CD4-positive, alpha-beta T cell treated with Interleukin-12 subunit alpha and Interleukin-12 subunit beta, for 1 hour (primary cell): ENCODE measurements at places on chromosomes 3 and 15.
A peak's percentile ranks its signal among the peaks of the same experiment; 100 is the strongest.

GRCh38 chr15:80188251-80188650 is 35.5 kb downstream of the FAH start:
- DNase-seq: no peak

DNA sequence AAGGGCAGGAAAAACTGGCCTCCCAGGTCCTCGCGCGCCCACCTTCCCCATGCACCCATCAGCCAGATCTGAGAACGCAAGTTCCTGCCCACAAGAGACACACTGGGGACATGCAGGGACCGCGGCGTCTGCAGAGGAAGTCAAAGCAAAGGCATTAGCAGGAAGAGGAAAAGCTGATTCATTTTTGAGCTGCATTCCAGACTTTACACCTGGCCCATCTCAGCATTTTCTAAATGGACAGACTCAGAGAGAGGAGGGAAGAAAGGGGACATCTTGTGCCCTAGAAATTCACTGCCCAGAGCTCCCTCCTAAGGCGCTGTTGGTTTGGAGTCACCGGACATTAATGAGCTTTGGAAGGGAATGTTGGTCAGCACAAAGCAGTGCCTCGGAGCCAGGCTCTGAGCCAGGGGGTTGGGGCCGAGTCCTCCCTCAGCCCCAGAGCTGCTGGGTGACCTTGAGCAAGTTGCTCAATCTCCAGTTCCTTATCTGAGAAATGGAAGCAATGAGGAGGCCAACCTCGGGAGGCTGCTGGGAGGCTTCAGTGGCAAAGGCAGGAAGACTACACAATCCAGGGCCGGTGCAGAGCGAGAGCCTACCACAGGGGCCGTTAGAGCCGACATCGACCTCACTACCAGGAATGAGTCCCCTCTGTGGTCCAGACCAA is 150.5 kb upstream of the IQSEC1 start:
- no peak for DNase-seq

DNA sequence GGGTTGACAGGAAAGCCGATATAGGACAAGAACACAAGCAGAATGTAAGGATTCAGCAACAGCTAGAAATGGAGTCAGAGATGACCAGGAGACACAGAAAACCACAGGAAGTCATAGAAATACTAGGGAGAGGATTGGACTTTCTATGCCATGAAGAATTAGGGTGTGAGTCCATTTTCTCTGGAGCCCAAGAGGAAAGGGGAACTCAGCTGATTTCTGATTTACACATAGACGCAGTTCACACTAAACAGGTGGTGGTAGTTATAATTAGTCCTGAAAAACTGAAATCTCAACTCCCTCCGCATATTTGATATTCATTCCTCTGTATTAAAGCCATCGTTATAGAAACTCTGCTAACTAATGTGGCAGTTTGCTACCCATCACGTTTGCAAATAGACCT is 292.7 kb upstream of the STT3B start:
- DNase-seq: no peak

GRCh38 chr3:14425581-14426304 is 23.3 kb downstream of the SLC6A6 start:
- DNase-seq: peak; percentile 68

DNA sequence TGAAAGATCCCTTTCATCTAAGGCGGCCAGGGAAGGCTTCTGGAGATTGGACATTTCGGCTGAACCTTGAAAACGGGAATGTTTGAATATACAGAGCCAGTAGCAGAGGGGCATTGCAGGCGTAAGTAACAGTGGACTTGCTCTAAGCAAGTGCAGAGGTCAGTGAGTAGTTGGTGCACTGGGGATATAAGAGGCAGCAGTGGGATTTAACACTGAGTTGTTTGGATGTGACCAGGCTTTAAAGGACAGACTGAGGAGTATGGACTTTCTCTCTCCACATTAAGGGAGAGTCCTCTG is 1.3 kb downstream of the ARNT2 start:
- no peak for DNase-seq

DNA sequence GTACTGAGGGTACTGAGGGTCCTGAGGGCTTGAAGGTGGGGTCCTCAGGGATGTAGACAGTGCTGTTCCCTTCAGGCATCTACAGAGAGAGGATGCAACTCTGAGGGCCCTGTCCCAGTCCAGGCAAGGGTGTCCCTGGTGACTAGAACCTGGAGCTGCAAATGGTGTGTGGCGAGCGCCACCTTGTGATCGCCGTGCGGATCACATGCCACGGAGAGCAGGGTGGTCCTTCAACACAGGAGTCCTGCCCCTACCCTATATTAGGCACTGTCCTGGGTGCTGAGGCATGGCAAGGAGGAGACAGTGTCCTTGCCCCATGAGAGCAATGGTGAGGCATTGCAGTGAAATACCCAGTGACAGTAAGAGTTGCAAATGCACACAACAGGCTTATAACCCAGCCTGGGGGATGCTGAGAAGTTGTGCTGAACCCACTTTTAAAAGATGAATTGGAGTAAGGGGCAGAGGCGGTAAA is 23.6 kb downstream of the RHCG start:
- DNase-seq: peak; percentile 12

GRCh38 chr15:74626752-74627692 is 11.4 kb downstream of the CLK3 start:
- DNase-seq: no peak

DNA sequence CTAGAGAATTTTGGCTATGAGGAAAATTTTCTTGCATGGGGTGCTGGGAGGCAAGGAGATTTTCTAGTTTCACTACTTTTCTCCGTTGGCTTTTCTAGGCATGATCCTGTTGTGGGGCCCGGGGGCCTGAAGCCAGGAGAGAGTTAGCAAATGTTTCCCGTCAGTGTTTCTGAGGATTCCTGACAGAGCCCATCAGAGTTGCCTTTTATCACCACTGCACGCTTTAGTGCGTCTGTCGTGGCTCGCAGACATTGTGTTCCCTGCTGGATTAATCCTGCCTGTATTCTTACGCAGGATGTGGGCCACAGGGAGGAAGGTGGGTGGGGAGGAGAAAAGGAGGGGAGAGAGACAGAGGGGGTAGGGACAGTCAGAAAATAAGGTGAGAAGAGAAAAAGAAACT is 18.1 kb upstream of the BOC start:
- no peak for DNase-seq

- no peak for DNase-seq
Measured at GRCh38 chr3:29128001-29128400, 152.9 kb upstream of the RBMS3 start.

- DNase-seq: no peak
Measured at GRCh38 chr15:78243491-78243941, 9.2 kb upstream of the ACSBG1 start.

- DNase-seq: no peak
Measured at GRCh38 chr3:37143821-37144220, 30.6 kb downstream of the LRRFIP2 start.

DNA sequence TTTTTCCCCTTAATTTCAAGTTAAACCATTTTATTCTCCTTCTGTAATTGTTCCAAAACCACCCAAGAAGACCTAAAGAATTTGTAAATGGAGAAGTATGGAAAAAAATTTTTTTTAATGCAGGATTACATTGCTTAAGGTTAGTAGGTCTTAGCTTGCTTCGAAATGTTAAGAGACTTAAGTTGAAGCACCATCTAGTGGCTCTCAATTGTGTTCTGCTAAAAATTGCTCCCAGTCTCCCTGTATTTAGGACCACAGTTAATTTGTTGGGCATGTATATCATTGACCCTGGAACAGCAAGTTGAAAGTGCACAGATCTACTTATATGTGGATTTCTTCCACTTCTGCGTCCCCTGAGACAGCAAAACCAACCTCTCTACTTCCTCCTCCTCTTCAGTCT is 32.4 kb downstream of the CD200R1L start:
- peak; percentile 24 for DNase-seq

GRCh38 chr3:35677797-35678196 is 38.5 kb downstream of the ARPP21 start:
- no peak for DNase-seq

DNA sequence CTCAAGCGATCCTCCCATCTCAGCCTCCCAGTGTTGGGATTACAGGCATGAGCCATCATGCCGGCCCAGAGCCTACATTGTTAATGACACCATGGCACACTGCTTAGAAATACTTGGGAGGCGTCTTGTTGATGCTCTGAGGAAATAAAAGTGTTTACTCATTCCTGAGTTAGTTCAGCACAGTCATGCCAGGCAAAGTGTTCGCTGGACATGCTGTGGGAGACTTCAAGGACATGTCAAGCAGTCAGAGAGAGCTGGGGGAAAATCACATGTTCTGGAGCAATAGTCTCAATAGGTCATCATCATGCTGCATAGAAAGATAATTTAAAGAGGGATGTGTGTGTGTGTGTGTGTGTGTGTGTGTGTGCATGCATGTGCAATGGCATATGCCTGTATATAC is 37.5 kb downstream of the TTC23 start:
- no peak for DNase-seq

GRCh38 chr3:197583371-197583770 is 27.6 kb upstream of the BDH1 start:
- DNase-seq: no peak

GRCh38 chr3:9691636-9692035 is 12.0 kb upstream of the CPNE9 start:
- DNase-seq: no peak

- no peak for DNase-seq
Measured at GRCh38 chr15:70237626-70238025, 139.9 kb upstream of the TLE3 start.

GRCh38 chr15:73942751-73943270 is 16.5 kb downstream of the LOXL1 start:
- no peak for DNase-seq

- no peak for DNase-seq
Measured at GRCh38 chr15:84914909-84915605, 30.6 kb downstream of the SLC28A1 start.

DNA sequence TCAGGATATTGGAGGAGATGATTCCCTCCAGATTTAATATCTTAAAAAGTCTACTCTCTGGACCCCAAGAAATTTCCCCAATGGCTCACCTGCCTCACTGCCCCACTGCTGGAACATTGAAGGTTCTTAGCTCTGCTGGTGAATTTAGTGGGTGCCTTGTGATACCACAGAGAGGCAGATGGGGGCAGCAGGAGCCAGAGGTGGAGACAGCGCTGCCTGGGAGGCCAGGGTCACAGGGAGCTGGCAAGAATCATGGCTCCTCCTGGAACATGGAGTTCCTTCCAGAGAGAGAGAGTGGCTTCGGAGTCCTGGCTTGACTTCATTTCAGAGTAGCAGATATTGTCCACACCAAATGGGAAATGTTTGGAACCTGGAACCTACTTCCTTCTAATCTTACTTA is 263.5 kb upstream of the CFAP20DC start:
- DNase-seq: peak; percentile 34

GRCh38 chr3:133662278-133662651 is 524 bp upstream of the TOPBP1 start:
- peak; percentile 42 for DNase-seq

DNA sequence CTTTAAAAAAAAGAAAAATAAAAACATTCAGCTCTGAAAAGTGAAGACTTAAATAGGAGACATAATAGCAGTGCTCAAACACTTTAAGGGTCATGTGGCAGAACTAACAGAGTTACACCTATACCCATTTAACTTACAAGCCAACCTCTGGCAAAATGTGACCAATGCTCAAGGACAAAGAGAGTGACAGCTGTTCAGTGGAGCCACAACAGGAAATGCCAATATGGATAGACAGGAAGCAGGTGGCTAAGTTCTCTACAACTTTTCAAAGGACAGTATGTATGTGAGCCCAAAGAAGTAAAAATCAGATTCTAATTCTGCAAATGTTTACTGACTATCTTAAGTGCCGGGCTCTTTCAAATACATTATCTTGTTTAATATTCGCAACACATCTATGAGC is 3.4 kb downstream of the TMCC1 start:
- DNase-seq: peak; percentile 12

GRCh38 chr15:77904436-77904821 is 173.1 kb downstream of the TBC1D2B start:
- no peak for DNase-seq

GRCh38 chr3:126212620-126213378 is 32.4 kb upstream of the ALDH1L1 start:
- no peak for DNase-seq

GRCh38 chr15:33451385-33451784 is 140.6 kb downstream of the RYR3 start:
- DNase-seq: no peak

GRCh38 chr15:31293655-31294054 is 33.0 kb upstream of the KLF13 start:
- no peak for DNase-seq

GRCh38 chr15:84859144-84859543 is 25.3 kb upstream of the SLC28A1 start:
- DNase-seq: no peak

GRCh38 chr15:66997212-66997611 is 68.2 kb upstream of the SMAD3 start:
- DNase-seq: no peak

GRCh38 chr3:54865316-54865715 is 62.5 kb downstream of the LRTM1 start:
- no peak for DNase-seq

GRCh38 chr3:128503751-128504532 is 10.9 kb upstream of the GATA2 start:
- no peak for DNase-seq

DNA sequence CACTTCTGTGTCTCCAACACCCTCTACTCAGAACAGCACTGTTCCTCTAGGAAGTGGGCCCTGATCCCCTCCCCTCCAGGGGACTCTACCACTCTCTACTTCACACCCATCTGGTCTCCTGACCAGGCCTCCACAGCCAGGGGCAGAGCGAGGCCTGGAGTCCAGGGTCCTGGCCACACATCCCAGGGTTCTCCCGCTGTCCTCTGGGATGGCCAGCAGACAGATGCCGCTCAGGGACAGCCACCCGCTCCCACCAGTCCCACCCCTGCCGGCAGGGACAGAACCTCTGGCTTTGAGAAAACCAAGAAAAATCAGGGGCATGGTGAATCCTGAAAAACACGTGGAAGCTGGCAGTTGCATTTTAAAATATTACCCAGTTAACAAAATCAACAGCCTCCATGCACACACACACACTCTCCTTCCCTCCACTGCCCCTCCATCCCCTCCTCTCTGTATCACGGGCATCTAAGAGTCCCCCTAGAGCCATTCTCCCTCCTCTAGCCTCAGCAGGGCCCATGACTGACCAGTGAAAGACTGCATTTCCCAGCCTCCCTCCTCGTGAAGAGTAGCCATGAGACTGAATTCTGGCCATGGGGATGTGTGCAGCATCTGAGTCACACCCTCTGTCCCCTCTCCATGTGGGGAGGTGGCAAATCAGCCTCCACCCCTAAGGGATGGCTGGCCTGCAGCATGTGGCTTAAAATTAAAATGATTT is 32.1 kb upstream of the IQSEC1 start:
- DNase-seq: no peak

DNA sequence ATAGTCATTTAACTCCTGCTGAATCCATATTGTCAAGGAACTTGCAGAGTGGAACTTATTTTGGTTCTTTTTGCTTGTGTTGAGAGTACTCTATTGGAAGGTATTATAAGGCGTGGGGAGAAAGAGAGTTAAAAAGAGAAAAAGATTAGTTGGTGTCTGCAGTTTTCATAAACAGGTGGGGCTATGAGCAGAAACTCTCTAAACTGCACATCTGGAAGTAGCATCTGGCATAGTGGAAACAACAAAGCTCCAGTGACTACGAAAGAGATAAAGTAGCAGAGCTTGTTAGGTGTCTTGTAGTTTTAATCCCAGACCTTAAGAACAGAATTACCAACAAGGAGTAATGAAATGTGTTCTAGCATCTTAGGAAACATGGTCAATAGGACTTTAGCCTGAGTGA is 148.8 kb upstream of the SGO1 start:
- no peak for DNase-seq
